Activated naive CD4-positive, alpha-beta T cell treated with anti-CD3 and anti-CD28 coated beads for 36 hours (primary cell): ENCODE measurements at places on chromosomes 5 and 9. TPM values are rescaled to one million over a fixed set of nuclear protein-coding genes. Genes with fewer than 3 reads are reported as not detected.

Gene TMEM215
- not detected for total RNA-seq

Gene INSL6
- not detected for total RNA-seq

- DNase-seq, result no peak
Measured at GRCh38 chr5:22465177-22465576, 388.0 kb downstream of the CDH12 start.

- no peak for DNase-seq
Measured at GRCh38 chr5:88829775-88830174, 53.2 kb downstream of the MEF2C start.

GRCh38 chr5:5678909-5679308 is 256.4 kb downstream of the ICE1 start:
- no peak for DNase-seq

DNA sequence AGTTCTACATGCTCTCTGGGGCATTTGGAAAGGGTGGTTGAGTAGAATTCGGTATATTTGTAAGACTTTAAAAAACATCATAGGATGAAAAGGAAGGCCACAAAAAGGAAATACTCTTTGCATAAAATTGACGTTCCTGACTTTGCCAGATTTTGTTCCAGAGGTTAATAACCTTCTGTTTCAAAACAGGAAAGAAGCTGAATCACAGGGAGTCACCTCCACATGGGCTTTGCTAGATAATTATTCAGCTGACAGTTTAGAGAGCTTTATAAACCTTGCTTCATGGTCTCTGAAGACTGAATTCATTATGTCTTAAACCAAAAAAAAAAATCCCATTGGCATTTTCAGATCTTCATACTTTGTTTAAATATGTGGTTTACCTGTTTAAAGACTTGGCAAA is 203.7 kb downstream of the SEMA6A start:
- DNase-seq, result no peak

DNA sequence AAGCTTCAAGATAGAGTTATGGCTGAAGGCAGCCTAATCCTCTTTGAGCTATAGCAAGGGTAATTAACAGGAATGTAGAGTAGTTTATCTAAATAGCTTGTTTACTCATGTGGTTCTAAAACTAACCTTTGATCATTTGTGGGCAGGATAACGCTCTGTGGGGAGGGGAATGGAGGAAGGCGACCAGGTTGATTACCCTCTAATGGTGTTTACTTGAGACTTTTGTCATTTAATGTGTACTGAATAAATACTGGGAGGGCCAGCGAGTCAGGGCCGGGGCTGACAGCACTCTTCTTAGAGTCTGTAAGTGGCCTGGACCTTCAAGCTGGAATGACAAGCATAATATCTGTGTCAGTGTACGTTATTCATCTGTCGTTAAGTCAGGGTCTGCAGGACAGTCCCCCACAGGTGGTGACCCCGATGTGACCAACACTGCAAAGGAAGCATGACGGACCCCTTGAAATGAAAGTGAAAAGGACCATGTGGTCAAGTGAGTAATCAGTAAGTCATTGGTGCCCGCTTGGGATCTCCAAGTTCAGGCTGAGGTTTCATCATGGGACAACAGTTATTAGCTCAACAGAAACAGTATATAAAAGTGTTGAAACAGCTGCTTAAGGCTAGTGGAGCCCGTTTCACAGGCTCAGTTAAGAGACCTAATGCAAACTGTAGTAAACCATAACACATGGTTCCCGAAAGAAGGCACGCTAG is 162.6 kb downstream of the CPLANE1 start:
- no peak for DNase-seq

- no peak for DNase-seq
Measured at GRCh38 chr9:88710449-88710848, 175.5 kb downstream of the NXNL2 start.
